A549 treated with Hydrocortisone at 1 μM for 4 hours (cell line): ENCODE measurements at places on chromosomes 2 and 18. TPM values are rescaled to one million over a fixed set of nuclear protein-coding genes. Genes with fewer than 3 reads are reported as not detected.

Gene DSG4
- not detected in 5 replicates for total RNA-seq

Gene CCDC68
- total RNA-seq, result 3.6 to 6.3 TPM (median 4.7 TPM) in 5 replicates

Gene RAB6C
- not detected in 5 replicates for total RNA-seq

Gene ST8SIA5
- 0.01 TPM in 1 of 5 replicates, not detected in the others for total RNA-seq

Gene RNF125
- total RNA-seq, result 0.21 to 0.32 TPM (median 0.23 TPM) in 5 replicates

Gene ADNP2
- 10.1 to 13.8 TPM (median 11.6 TPM) in 5 replicates for total RNA-seq

Gene MYO5B
- total RNA-seq, result 7.3 to 9.2 TPM (median 8.4 TPM) in 5 replicates

Gene RIT2
- total RNA-seq, result not detected in 5 replicates

Gene LIPG
- 0.09 to 0.34 TPM (median 0.18 TPM) in 5 replicates for total RNA-seq

Gene ARHGAP28
- 0.07 to 0.18 TPM (median 0.13 TPM) in 4 of 5 replicates, not detected in the other for total RNA-seq

Gene ATP8B1
- total RNA-seq, result 6.0 to 8.9 TPM (median 6.8 TPM) in 5 replicates

Gene MAP4K3
- total RNA-seq, result 15.4 to 26.2 TPM (median 18.6 TPM) in 5 replicates

Gene ID2
- total RNA-seq, result 71.1 to 115 TPM (median 82.6 TPM) in 5 replicates

Gene ACOXL
- total RNA-seq, result not detected in 5 replicates

Gene MRPS9
- total RNA-seq, result 29.3 to 32.2 TPM (median 31.3 TPM) in 5 replicates

Gene ARHGAP15
- total RNA-seq, result not detected in 5 replicates

Gene TIA1
- total RNA-seq, result 38.0 to 53.1 TPM (median 45.2 TPM) in 5 replicates
